ENCODE measurements at places on chromosomes 12 and 14.

- no peak for DNase-seq
These were observed 839.2 kb upstream of the FBXO33 start for GRCh38 chr14:40271480-40271879.

- no peak for DNase-seq
These were observed 380.1 kb downstream of the EGLN3 start for GRCh38 chr14:33570694-33571310.

GRCh38 chr12:47734725-47735480, 9.6 kb upstream of the ENDOU start:
- DNase-seq: no peak

DNA sequence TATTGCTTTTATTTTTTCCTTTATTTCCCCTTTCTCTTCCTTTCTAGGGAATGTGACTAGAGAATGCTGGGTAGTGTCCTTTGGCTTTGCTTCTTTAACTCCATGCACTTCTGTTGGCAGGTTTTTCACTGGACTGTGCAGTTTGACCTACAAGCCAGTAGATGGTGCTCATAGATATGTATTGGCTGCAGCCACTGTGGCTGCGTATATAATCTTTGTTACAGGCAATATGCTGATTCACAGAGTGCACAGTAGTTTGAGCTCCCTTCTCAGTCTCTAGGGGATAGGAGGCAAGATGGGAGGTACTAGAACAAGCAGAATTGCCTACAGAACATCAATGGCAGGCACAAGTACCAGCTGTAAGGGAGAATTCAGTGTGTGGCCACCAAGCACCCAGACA, 503.5 kb downstream of the LRFN5 start:
- no peak for DNase-seq

- DNase-seq: no peak
These were observed 19.3 kb upstream of the TFCP2 start for GRCh38 chr12:51192284-51192671.

DNA sequence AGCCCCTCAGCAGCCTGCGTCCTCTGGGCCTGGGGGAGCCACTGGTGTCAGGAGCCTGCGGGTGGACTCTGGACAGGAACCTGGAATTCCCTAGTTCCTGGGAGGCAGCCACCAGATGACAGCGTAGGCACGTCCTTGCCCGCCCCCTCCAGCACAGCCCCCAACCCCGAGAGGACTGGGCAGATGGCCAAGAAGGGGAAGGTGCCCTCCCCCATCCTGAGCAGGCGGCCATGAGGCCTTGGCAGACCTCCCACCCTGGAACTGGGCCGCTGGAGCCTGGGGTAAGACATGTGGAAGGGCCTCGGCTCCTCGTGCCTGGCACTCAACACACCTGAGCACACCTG, 60.4 kb upstream of the FBRSL1 start:
- no peak for DNase-seq

DNA sequence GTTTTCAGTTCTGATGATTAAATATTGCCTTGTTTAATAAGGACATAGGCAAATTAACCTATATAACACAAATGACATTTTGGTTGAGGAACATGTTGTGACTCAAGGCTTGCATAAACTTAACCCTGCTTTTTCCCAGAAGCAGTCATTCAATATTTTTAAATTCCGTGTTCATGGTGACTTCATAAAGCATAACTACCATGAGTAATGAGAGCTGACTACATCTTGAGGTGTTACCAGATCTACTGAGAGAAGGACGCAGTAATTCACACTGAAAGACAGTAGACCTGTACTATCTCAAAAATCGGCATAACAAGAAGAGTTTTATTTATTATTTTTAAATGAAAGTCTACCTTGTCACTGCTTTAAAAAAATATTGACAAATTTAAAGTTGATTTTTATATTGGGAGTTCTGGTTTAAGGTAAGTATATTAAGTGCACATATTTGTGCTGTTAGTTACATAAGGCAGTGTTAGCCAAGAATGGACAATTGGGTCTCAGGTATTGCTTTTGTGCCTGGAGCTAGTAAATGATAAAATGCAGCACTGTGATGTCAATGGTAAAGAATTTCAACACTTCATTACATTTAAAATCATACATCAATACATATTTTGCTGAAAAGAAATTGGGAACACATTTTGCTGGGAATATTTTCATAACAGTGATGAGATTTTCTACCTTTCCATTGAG, 1198.5 kb downstream of the FSCB start:
- no peak for DNase-seq

DNA sequence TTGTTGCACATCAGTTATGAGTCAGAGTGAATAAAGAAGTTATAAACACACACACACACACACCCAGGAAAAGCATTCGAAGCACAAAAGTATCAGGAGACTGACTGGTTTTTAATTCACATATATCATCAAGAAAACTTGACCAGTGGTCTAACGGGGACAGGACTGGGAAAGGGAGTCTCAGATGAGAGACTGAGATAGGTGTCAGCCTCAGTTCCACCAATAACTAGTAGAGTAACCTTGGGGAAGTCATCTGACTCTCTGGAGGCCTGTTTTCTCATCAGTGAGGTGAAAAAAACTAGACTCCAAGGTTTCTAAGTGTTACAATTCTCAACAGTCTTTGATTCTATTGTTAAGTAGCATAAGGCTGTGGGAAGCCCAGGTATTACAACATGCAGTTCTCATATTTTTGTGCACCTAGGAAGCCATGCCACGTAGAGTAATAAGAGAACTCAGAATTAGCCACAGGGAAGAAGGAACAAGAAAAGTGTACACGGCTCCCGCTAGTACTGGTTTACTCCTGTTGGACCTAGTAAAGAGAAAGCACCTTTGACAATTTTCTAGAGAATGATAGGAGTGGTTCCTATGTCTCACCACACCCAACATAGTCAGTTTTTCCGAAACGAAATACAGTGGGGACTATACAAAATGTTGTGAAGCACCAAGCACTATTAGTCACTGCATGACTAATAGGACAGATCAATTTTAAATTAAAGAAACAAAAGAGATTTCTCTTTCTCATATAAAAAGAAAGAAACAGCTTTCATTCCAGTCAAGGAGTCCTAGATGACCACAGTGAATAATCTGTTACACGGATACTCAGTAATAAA, 5.0 kb downstream of the PPTC7 start:
- DNase-seq: no peak

DNA sequence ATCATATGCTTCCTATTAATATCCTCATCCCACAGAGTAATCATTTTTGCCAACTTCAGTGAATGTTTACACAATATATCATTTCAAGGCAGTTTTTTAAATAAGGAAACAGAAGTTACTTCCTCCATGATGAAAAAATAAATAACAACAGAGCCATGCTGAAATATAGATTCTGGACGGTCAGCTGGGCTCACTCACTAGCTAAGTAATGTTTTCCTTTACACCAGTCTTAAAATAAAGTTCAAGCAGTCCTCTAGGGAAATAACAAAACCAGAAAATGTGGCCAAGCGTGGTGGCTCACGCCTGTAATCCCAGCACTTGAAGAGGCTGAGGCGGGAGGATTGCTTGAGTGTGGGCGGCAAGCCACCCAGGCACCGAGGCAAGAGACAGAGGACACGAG, 28.7 kb downstream of the AICDA start:
- DNase-seq: no peak

GRCh38 chr12:14452865-14453264, 87.4 kb downstream of the ATF7IP start:
- DNase-seq: no peak

GRCh38 chr14:20417250-20418186, 4.2 kb upstream of the TEP1 start:
- DNase-seq: no peak

GRCh38 chr12:25051656-25052195, 102.8 kb upstream of the BCAT1 start:
- DNase-seq: peak; percentile 27

DNA sequence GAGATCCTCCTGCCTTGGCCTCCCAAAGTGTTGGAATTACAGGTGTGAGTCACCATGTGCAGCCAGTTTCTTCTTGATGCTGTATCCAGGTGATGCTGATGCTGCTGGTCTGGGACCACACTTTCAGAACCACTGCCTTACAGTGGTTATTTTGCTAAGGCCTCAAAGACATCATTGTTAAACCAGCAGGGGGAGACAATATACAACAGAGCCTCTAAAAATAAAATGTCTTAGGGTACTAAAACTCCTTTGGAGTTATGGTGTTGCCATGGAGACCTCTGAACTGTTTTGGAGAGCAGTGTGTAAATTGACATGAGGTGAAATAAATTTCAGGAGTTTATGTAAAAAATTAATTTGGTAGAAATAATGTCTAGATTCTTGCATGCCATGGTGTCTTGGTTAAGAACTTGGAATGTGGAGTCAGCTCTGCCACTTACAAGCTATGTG, 1.1 kb upstream of the ARG2 start:
- no peak for DNase-seq

DNA sequence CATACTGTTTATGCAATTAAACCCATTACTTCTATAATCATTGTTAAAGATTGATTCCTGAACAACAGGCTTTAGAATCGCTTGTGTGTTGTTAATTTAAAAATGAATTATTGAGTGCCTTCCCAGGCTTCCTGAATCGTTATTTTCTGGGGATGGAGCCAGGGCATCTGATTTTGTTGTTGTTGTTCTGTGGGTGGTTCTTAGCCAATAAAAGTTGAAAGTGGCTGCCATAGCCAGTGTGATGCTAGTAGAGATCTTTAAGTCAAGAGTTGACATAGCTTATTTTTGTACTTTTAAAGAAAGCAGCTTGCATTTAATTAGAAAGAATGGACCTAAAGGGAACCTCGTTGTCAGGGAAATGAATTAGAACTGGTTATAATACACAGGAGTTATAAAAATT, 6.4 kb downstream of the GOLGA5 start:
- DNase-seq: no peak

- DNase-seq: no peak
These were observed 322.1 kb downstream of the CCDC91 start for GRCh38 chr12:28512406-28512805.

- DNase-seq: no peak
These were observed 89.8 kb downstream of the ZFP36L1 start for GRCh38 chr14:68703093-68703492.

DNA sequence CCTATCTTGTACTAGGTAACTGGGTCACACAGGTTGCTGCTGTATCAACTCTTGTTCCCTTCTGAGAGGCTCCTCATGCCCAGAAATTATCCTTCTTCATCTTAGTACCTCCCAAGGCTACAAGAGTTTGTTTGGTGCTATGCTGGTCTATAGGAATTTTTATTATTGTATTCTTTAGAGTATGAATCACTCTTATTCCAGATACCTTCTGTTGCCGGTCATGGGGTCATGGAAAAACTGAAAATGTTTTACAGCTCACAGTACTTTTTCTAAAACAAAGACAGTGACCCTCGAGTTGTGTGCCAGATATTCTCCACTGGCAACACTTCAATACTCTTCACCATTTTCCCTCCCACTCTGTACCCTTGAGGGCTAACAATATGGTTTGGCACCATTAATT, 1598.0 kb upstream of the TMEM132C start:
- DNase-seq: no peak

DNA sequence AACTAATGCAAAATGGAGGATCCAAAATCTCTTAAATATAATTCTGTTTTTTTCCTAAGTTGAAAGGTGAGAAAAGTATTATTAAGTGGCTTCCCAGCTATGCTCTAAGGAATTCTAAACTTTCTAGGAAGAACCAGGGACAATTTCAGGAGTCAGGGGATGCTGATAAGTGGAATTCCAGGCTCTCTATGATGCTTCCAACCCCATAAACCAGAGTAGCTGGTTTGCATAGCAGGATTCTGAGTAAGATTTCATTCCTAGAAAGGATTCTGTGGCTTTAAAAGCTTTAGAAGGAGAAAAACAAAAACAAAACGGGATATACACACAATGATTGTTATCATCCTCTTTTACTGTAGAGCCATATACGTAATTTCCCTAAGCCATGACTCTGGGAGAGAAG, 93.9 kb downstream of the SLC16A7 start:
- DNase-seq: no peak

DNA sequence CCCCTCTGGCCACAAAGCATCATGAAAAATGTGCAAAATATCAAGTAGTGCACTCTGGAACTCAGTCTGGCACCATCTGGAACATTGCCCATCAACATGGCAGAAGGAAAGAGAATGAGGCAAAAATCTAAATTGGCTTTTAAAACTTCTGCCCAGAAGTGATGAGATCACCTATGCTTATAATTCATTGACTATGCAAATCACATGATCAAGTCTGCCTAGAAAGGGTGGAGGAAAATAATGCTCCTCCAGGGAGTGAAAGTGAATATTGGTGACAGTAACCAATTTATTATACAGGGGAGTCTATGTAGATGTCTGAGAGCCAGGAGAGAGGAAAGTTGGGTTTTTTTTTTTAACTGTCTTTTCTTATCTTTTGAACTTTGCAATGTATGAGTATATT, 73.3 kb upstream of the HIF1A start:
- DNase-seq: no peak

GRCh38 chr14:89814126-89814525, 140.4 kb downstream of the EFCAB11 start:
- DNase-seq: no peak

DNA sequence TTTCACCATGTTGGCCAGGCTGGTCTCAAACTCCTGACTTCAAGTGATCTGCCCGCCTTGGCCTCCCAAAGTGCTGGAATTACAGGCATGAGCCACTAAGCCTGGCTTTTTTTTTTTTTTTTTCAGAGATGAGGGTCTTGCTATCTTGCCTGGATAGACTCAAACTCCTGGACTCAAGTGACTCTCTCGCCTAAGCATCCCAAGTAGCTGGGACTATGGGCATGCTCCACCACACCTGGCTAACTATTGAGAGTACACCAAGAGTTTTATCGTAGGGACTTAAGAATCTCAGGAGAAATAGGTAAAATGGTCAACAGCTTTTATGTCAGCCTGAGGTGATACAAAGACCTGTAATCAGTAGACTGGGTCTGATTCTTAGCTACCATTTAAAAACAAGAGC, 31.2 kb upstream of the SIX1 start:
- DNase-seq: no peak

- no peak for DNase-seq
These were observed 296.4 kb downstream of the ADAMTS20 start for GRCh38 chr12:43255522-43256111.

DNA sequence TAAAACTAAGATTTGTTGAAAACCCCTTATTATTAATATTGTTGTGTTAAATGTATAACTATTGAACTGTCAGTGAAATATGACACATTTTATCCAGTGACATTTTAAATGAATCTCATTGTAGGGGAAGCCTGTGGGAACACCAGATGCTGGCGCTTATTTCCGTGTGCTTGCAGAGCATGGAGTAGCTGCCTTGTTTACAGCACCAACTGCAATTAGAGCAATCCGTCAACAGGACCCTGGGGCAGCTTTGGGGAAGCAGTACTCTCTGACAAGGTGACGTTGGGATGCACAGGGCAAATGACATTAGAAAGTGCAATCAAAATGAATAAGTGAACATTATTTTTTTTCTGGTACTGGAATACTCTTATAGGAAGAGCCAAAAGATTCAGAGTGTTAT, 96.8 kb downstream of the ACSS3 start:
- no peak for DNase-seq

- no peak for DNase-seq
These were observed 97.6 kb upstream of the SLC38A2 start for GRCh38 chr12:46470036-46470627.

GRCh38 chr12:127606476-127607015, 660.4 kb upstream of the TMEM132C start:
- no peak for DNase-seq

- no peak for DNase-seq
These were observed 103.7 kb upstream of the MDM1 start for GRCh38 chr12:68435816-68436215.

Data from activated CD4-positive, alpha-beta T cell treated with anti-CD3 and anti-CD28 coated beads for 24 hours (primary cell).